NCI-H1092 treated with DMSO at 0.1 percent for 48 hours (cell line): ENCODE measurements at places on chromosomes 6 and 20.

- peak; percentile 75 for DNase-seq
Observed at GRCh38 chr6:20868397-20869096, 334.3 kb downstream of the CDKAL1 start.

GRCh38 chr6:157063923-157064322 lies 259.4 kb downstream of the TMEM242 start:
- no peak for DNase-seq

DNA sequence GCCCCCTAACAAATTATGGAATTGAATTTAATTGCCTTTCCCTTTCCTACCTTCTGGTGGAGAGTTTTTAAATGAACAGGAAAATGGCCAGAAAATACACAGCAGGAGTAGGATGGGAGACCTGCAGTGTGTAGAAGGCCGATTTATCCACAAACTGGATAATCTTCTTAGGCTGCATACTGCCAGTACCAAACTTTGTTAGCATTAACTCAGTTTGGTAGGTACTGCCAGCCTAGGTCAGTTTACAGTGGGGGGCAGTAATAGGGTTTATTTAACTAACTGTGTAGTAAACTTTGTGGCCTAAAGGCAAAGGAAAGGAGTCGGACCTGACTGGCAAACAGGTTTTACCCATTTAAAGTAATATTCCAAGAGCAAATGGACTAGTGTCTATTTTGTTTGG lies 4.6 kb downstream of the NCOA3 start:
- DNase-seq, result no peak

- no peak for DNase-seq
Observed at GRCh38 chr6:34900321-34901031, 11.4 kb downstream of the ANKS1A start.

DNA sequence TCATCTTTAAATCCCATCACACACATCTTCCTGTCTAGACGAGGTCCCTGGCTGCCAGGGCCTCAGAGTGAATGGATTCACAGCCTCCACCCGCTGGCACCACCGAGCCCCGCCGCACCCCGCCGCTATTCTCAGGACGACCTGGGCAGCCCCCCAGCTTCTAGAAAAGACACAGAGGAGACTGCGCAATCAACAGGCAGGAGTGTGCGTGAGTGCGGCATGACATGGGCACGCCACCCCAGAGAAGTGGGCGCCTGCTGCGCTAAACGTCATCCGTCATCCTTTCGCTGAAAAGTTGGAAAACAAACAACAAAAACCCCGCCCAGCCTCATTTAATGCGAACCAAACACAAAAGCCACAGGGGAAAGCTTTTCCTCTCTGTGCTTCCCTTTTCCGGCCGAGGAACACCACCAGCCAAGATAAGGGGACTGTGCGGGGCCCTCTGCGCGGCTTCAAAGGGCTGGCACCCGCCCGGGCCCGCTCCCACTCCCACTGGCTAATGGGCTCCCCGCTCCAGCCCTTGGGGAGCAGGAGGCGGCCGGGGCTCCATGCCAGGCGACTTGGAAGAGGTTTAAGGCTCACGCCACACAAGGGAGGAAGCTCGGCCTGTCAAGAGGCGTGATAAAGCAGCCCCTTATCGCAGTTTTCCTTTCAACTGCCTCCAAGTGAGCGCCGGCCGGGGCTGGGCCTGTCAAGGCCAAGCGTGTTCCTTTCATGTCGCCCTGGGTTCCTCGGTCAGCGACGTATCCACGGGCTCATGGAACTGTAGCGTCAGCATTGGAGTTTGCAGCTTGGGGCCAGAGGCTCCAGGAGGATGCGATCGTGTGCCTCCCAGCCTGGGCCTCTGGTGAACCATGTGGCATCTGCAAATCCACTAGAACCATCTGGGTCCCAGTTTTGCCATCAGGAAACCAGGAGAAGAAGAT lies 50.1 kb downstream of the NFATC2 start:
- DNase-seq, result peak; percentile 71

GRCh38 chr6:155201461-155202226 lies 62.2 kb upstream of the CLDN20 start:
- peak; percentile 9 for DNase-seq

- DNase-seq, result no peak
Observed at GRCh38 chr20:19821606-19822005, 63.5 kb downstream of the RIN2 start.

DNA sequence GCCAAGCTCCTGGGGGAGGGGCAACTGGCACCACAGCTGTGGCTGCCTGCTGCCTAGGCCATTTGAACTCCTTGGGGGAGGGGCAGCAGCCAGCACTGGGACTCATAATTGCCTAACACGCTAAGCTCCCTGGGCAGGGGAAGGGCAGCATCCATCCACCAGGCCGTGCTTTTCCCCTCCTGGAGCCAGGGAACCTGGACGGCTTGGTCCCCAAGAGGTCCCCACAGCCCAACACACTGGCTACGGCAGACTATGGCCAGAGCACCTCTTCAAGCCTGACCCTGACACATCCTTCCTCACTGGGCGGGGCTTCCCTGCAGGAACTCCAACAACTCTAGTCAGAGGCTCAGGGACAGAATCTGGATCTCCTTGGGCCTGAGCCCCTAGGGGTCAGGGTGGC lies 269.4 kb downstream of the RNF144B start:
- DNase-seq, result no peak

GRCh38 chr6:166728884-166729530 lies 102.0 kb upstream of the RPS6KA2 start:
- peak; percentile 20 for DNase-seq

DNA sequence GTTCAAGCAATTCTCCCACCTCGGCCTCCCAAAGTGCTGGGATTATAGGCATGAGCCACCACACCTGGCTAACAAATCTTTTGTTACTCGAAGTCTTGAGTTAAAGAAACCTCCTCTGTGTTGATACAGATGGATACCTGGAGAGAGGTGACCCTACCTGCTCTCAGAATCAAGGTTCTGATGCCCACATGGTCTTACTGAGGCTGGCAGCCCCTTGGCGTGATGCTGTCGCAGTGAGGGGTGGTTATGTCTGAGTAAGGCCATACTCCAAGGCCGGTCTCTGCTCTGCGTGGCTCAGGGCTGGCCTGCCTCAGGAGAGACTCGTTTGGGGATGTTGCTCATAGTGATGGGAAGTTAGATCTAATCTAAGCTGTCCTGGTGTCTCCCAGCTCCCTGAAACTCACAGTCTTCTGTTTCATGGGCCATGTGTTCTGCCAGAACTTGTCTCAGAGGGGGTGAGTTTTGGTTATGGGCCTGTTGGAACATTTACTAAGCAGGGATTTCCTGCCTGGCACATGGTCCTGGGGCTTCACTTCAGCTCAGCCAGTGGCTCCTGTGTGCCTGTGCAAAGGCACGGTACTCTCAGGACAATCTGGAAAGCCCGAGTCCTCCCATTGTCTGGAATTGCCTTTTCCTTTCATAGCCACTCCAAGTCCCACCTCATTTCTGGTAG lies 17.5 kb upstream of the TRAF3IP2 start:
- DNase-seq, result no peak

DNA sequence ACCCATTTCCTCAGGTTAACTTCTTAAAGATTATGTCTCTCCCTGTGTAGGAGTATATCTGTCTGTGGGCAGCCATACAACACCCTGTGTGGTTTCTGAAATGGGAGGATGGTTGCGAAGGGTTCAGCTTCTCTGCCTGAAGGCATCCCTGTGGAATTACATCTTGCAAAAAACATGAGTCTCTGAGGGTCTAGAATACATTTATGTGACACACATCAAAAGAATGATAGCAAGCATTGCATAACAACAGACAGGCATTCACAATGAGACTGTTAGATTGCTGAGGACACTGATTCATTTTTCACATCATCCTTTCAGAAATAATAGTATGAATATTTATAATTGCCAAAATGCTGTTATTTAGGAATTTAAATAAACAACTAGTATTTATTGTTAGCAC lies 670.9 kb downstream of the HTR1B start:
- no peak for DNase-seq

- DNase-seq, result no peak
Observed at GRCh38 chr6:19157486-19157885, 679.7 kb upstream of the ID4 start.

- no peak for DNase-seq
Observed at GRCh38 chr6:81937296-81937937, 184.9 kb upstream of the TENT5A start.

GRCh38 chr20:32089637-32090362 lies 19.7 kb upstream of the TM9SF4 start:
- DNase-seq, result no peak

DNA sequence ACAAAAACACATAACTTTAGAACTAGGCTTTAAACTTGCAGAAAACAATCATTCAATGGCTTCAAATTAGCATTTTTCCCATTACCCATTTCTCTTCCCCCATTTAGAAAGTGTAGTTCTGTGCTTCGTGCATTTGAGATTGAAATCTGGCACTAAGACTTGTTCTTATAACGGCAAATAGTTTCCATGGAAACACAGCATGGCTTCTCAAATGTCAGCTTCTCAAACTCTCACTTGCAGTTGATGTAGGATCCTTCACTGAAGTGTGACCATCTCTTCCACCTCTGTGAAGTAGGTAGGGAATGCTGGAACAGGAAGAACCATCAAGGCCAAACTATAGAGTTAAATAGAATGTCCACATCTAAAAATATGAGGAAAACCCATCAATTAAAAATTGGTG lies 52.2 kb downstream of the MANEA start:
- DNase-seq, result peak; percentile 3

DNA sequence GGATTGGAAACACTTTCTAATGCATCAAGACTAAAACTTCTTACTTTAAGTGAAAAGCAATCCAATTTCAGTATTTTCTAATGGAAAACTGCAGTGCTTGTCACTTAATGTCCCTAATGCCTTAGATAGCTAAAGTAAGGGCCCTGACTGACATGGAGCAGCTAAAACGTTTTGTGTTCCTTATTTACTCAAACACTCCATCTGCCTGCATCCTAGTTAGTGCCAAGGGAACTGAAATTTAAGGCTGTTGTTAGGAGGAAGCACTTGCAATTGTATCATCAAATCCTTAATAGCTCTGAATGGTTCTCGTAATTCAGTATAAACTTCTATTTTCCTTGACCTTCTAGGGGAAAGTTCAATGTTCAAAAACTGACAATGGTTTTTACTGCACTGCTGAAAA lies 127.4 kb downstream of the GJA10 start:
- peak; percentile 58 for DNase-seq

GRCh38 chr6:143369971-143370370 lies 80.5 kb downstream of the ADAT2 start:
- no peak for DNase-seq

- no peak for DNase-seq
Observed at GRCh38 chr6:54698974-54699373, 147.6 kb upstream of the FAM83B start.

GRCh38 chr6:125511809-125512396 lies 210.1 kb upstream of the HDDC2 start:
- peak; percentile 65 for DNase-seq

DNA sequence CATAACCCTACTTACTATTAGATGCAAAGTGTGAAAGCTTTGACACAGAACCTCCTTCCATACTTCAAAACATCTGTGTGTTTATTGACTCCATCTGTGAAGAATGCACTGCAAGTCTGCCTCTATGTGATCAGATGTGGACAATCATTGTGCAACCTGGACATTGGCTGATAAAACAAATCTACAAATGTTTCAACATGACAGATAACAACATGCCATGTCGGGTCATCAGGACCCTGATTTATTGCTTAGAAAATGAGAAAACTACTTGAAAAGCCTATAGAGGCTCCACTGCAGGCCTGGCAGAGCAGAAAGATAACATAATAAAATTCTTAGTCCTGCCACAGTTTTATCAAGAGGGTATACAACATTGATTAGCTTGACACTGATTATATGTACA lies 1286.4 kb downstream of the GRIK2 start:
- DNase-seq, result no peak

- no peak for DNase-seq
Observed at GRCh38 chr6:84042603-84043002, 9.0 kb downstream of the MRAP2 start.

DNA sequence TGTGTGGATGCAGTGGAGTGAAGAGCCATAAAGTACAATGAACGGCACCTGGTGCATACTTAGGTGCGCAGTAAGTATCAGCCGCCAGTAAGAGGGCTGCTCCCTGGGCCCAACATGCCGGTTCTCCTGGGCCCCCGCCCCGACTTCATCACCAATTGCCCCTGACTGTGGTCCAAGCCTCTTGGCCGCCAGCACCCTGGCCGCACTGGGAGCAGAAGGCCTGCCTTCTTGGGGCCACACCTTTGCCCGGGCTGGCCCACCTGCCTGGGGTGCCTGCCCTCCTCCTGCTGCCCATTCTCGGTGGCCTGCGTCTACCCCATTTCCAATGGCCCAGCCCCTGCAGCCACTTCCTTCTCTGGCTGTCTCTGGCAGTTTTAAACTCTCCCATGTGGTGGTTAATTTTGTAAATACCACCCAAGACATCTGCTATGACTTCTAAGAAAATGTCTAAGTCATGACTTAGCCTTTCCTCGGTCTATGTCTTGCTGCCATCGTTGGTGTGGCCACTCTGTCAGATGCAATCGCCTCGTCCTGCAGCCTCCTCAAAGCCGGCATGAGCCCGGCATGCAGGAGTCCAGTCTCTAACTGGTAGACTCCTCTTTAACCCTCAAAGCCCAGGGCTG lies 36.8 kb downstream of the PMEPA1 start:
- DNase-seq, result no peak

DNA sequence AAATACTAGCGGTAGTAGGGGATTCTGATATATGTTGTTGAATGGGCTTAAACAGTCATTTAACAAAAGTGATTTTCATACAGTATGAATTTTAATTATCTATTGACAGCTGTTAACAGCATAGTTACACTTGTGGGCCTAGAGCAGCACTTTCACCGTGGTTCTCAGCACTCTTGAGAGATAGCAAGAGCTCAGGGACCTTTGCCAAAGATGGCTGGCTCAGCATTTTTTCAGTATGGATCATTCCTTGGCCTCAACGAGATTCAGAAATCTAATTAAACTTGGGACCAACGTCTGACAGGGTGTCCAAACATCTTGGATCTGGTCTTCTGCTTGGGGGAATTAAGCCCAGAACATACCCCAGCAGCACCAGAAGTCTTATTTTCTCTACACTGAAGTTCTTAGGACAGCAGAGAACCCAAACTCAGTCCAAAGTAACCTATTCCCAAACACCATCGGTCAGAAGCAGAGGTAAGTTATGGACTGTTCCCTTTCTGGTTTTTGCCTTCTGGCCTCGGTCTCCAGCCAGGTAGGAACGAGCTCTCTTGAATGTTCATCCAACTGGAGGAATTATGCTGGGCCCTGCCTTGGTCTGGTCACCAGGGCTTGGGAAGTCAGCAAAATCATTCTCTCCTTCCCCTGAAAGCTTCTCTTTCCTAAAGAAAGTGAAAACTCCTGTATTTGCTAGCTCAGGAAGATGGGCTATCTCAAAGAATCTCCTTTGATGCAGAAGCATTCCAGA lies 25.7 kb downstream of the PRPH2 start:
- no peak for DNase-seq
